H1 (cell line): ENCODE measurements at places on chromosomes 6 and 20. TPM values are rescaled to one million over a fixed set of nuclear protein-coding genes. Genes with fewer than 3 reads are reported as not detected.
A peak's percentile ranks its signal among the peaks of the same experiment; 100 is the strongest.

DNA sequence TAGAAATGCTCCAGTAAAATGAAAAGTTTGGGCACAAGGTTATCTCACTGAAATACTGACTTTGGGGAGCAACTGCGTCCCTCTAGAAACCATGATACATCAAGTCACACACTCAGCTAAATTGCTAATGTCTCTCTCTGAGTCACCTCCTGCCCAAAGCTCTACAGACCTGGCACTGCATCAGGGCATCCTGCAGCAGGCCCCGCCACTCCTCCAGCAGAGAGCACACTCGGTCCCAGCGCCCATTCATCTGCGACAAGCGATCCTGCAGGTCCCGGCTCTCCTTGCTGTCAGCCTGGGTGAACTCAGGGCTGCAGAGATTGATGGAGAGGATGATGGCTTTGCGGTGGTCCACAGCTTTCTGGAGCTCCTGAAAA lies 329.0 kb downstream of the ESR1 start:
- H3K27me3 ChIP-seq, result no peaks in the 10 kb centered on the region
- no peaks in the 10 kb centered on the region for H3K4me1 ChIP-seq
- H3K4me3 ChIP-seq, result no peak overlapping the region
- no peak overlapping the region for H3K27ac ChIP-seq
- no peak for DNase-seq
- H3K36me3 ChIP-seq, result no peaks in the 10 kb centered on the region

DNA sequence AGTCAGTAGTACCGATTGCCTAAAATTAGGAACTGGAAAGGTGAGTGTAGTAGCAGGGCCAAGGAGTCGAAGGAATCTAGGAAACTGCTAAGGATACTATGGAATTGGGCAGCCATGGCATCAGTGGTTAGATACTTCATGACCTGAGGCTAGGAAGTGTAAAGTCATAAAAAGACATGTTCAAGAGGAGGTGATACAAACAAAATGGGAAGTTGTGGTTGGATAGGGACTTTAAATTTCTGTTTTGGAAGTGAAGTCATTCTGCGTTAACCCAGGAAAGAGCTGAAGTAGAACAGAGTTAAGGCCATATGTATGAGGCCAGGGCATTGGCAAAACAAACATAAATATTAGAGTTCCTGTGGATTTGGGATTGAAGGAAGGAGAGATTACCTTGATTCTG lies 88.6 kb upstream of the TMEM181 start:
- H3K36me3 ChIP-seq, result peaks cover 6% of the 10 kb centered on the region; the same call in 1 of the 2 replicates
- no peak overlapping the region for H3K27ac ChIP-seq
- DNase-seq, result no peak
- H3K4me3 ChIP-seq, result no peak overlapping the region
- no peaks in the 10 kb centered on the region for H3K4me1 ChIP-seq
- H3K27me3 ChIP-seq, result peaks cover 29% of the 10 kb centered on the region

DNA sequence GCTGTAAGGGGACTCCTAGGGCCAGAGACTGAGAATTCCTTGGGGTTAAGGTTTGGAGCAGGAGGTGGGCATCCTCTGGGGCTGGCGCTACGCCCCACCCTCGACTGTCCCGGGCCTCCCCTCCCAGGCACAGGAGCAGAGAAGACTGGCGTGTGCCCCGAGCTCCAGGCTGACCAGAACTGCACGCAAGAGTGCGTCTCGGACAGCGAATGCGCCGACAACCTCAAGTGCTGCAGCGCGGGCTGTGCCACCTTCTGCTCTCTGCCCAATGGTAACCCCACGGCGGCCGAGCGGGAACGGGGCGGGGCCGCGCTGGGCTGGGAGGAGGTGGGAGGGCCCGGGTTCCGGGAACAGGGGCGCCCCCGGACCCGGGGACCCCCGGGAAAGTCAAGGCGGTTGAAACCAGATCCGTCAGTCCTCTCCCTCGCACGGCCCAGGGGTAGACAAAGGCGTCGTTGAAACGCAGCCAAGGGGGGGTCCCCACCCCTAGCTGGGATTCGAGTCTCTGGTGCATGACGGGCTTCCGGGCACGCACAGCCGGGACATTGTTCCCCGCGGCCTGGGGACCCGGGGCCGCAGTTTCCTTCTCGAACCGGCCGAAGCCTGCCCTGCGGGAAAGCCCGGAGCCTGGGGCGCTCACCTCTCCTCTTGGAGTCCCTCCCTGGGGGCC lies 844 bp downstream of the WFDC2 start:
- H3K4me3 ChIP-seq, result peak overlapping the region; percentile 69
- H3K27me3 ChIP-seq, result peaks cover 4% of the 10 kb centered on the region; the same call in 1 of the 2 replicates
- DNase-seq, result peak; percentile 87
- no peaks in the 10 kb centered on the region for H3K36me3 ChIP-seq
- peaks cover 2% of the 10 kb centered on the region for H3K4me1 ChIP-seq
- H3K27ac ChIP-seq, result peak overlapping the region; percentile 36; the same call in 1 of the 2 replicates

GRCh38 chr20:16930656-16931055 lies 182.5 kb downstream of the OTOR start:
- no peak for DNase-seq
- H3K27me3 ChIP-seq, result no peaks in the 10 kb centered on the region
- no peak overlapping the region for H3K27ac ChIP-seq
- no peak overlapping the region for H3K4me3 ChIP-seq

DEK gene
- 227 and 228 TPM in 2 replicates for total RNA-seq

LPIN3 gene
- total RNA-seq, result 3.1 and 3.7 TPM in 2 replicates

DCDC2 gene
- 0.15 and 0.23 TPM in 2 replicates for total RNA-seq

IMPG1 gene
- not detected in 2 replicates for total RNA-seq
